ENCODE measurements at places on chromosomes 5 and 9.

DNA sequence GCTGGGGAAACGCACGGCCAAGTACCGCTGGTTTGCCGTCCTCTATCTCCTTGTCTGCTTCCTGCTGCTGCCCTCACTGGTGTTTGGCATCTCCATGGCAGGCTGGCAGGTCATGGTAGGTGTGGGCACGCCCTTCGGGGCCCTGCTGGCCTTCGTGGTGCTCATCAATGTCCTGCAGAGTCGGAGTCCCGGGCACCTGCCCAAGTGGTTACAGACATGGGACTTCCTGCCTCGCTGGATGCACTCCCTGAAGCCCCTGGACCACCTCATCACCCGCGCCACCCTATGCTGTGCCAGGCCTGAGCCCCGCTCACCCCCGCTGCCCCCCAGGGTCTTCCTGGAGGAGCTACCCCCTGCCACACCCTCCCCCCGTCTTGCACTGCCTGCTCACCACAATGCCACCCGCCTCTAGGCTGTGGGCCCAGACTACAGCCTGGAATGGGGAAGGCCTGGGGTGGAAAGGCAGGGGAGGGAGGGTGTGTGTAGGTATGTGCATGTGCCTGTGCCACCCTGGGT, 2.5 kb downstream of the PFN3 start:
- H3K27ac ChIP-seq: no peak overlapping the region
- no peak for DNase-seq
- H3K27me3 ChIP-seq: peaks cover 4% of the 10 kb centered on the region
- peaks cover 4% of the 10 kb centered on the region for H3K4me1 ChIP-seq

GRCh38 chr5:137560420-137560819, 61.3 kb upstream of the SPOCK1 start:
- H3K4me3 ChIP-seq: no peak overlapping the region
- H3K4me1 ChIP-seq: no peaks in the 10 kb centered on the region
- H3K36me3 ChIP-seq: no peaks in the 10 kb centered on the region
- H3K27me3 ChIP-seq: peaks cover 4% of the 10 kb centered on the region
- no peak for DNase-seq

GRCh38 chr5:109605207-109605730, 84.5 kb upstream of the MAN2A1 start:
- no peaks in the 10 kb centered on the region for H3K4me1 ChIP-seq
- no peak for DNase-seq
- H3K36me3 ChIP-seq: no peaks in the 10 kb centered on the region
- H3K4me3 ChIP-seq: no peak overlapping the region
- H3K27me3 ChIP-seq: no peaks in the 10 kb centered on the region

DNA sequence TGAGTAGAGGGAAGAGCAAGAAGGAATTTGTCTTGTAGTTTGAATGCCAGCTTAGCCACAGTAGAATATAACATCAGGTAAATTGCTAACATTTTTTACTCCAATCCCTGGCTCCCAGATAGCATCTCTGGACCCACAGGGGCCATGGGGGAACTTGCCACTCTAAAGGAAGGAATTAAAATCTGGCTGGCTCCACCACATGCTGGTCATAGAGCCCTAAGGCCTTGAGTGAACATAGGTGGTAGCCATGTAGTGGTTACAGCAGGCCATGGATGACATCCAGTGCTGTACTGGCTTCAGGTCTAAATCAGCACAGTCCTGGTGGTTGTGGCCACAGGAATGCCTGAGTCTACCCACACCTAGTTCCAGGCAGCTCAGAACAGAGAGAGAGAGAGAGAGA, 109.9 kb upstream of the RGMB start:
- DNase-seq: no peak
- no peak overlapping the region for H3K4me3 ChIP-seq
- H3K27me3 ChIP-seq: no peaks in the 10 kb centered on the region

DNA sequence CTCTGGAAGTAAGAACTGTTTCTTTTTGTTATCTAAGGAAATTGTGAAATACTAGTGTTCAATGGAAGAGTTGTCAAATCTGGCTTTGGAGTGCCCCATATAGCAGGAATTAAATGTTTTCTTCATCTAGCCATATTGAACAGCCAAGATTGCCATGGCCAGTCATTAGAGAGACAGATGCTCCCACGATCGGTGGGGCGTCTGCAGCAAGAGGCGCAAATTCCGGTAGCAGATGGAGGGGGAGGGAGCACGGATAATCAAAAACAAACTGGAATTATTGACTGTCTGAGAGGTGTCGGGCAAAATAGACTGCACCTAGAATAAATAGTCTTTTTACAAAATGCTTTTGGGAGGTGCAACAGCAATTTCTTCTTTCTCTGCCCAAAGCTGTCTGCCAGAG, 139.1 kb upstream of the FSTL4 start:
- no peak for DNase-seq
- H3K27ac ChIP-seq: no peak overlapping the region
- H3K4me1 ChIP-seq: no peaks in the 10 kb centered on the region
- H3K36me3 ChIP-seq: no peaks in the 10 kb centered on the region
- no peak overlapping the region for H3K4me3 ChIP-seq

GRCh38 chr5:96624596-96624995, 37.6 kb upstream of the CAST start:
- H3K27ac ChIP-seq: no peak overlapping the region
- H3K36me3 ChIP-seq: no peaks in the 10 kb centered on the region
- no peak overlapping the region for H3K4me3 ChIP-seq
- no peaks in the 10 kb centered on the region for H3K4me1 ChIP-seq
- no peaks in the 10 kb centered on the region for H3K27me3 ChIP-seq

DNA sequence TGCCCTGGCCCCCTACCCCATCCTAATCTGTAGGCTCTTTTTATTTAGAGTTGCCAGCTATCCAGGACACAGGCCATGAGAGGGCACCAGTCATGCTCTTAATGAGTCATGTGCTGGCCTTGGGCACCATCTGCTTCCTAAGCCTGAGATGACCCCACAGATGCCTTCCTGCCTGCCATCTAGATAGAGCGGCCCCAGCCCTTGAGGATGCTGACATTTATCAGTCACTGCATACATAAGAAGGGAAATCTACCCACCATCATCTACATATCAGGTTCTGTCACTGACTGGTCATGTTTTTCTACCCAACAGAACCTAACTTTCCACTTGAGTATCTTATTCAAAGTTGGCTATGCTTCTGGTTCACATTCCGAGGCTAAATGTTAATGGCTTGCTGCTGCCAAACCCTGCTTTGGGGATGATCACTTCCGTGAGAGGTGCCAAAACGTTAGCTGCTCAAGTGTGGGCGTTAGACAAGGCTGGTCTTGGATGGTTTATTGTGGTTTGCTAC, 49.9 kb upstream of the TTC23L start:
- H3K27me3 ChIP-seq: no peaks in the 10 kb centered on the region
- H3K36me3 ChIP-seq: no peaks in the 10 kb centered on the region
- DNase-seq: no peak

DNA sequence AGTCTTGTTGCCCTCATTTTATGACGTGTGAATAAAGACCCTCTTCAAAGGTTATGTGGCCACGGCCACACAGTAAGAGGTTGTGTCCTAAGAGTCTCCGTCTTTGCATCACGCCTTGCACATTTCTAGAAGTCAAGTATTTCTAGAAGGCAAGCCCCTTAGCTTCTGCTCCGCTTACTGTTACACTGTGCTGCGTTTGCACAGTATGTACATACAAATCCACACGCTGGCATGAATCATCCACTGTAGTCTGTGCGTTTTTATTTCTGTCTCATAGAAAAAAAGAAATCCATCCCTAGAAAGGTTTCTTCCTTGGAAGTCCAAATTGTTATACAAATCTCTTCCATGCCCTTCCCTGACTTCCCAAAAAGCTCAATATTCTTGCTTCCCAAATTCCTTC, 21.4 kb upstream of the ICE1 start:
- H3K4me1 ChIP-seq: no peaks in the 10 kb centered on the region
- no peak for DNase-seq
- no peak overlapping the region for H3K4me3 ChIP-seq
- no peaks in the 10 kb centered on the region for H3K36me3 ChIP-seq
- H3K27ac ChIP-seq: no peak overlapping the region
- no peaks in the 10 kb centered on the region for H3K27me3 ChIP-seq

GRCh38 chr9:116151966-116152381, 1.6 kb upstream of the PAPPA start:
- no peak overlapping the region for H3K4me3 ChIP-seq
- DNase-seq: peak; percentile 26
- peak overlapping the region; percentile 85 for H3K27ac ChIP-seq
- peaks cover 10% of the 10 kb centered on the region for H3K27me3 ChIP-seq

Measured in hepatocyte (in vitro differentiated cells).